ENCODE measurements at places on chromosomes 6 and 20. TPM values are rescaled to one million over a fixed set of nuclear protein-coding genes. Genes with fewer than 3 reads are reported as not detected.

- DNase-seq = no peak
These were observed 25.3 kb upstream of the RIPOR2 start for GRCh38 chr6:24960991-24961475.

The NHLRC1 gene
- total RNA-seq = 2.5 TPM

DNA sequence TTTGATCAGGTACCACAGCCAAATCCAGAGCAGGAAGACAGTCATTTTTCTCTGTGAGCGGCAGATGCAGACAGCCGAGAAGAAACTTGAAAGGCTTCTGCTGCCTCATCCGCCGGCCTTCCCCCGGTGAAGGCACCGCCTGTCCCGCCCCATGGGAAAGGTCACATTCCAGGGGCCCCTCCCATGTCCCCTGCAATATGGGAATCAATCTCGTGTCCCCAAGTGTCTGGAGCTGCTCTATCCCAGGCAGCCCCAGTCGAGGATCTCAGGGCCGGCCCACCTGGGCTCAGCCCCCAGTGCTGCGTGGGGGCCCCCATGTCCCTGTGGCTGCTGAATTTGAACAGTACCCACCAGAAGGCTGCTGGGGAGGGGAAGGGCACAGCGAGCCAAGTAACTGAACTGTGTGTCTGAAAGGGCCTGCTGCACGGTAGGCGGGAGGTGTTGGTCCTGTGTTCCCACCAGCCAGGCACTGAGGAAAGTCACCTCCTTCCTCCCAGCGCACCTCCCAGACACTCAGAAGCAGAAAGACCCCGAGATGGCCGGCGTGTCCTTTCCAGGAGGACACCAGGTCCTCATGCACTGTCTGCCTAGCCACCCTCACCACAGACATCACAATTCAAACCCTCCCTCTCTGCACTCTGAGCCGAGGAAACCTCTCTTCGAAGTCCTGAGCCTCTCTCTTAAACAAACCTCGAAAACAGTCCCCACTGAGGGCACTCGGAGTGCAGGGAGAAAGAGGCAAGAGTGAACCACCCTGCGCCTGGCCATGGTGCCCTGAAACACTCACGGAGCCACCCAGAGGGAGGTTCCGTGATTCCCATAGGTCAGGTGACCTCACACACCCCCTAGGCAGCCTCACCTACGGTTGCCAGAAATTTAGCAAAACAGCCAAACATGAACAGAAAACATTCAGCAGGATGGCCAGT lies 99.3 kb downstream of the PSMB1 start:
- no peak for DNase-seq

GRCh38 chr6:167005350-167006159 lies 6.4 kb downstream of the CEP43 start:
- DNase-seq = peak; percentile 25

DNA sequence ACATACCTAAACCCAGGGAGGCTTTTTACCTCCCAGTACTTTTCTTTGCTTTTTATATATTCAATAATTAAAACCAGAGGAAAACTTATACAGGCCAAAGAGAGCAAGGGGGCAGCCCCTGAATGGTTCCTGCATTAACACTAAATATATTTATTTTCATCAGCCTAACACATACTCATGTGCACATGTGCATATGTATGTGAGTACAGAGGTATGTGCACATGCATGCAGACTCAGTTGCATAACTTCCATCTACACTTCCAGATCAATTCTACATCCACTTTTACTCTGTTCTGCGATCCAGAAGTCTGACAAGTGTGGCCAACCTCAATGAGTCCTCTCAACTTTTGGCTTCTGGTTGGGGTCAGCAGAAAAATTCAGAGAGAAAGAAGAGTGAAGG lies 794.2 kb downstream of the DHX35 start:
- no peak for DNase-seq

- peak; percentile 67 for DNase-seq
These were observed 36.0 kb upstream of the SMIM29 start for GRCh38 chr6:34284563-34285447.

DNA sequence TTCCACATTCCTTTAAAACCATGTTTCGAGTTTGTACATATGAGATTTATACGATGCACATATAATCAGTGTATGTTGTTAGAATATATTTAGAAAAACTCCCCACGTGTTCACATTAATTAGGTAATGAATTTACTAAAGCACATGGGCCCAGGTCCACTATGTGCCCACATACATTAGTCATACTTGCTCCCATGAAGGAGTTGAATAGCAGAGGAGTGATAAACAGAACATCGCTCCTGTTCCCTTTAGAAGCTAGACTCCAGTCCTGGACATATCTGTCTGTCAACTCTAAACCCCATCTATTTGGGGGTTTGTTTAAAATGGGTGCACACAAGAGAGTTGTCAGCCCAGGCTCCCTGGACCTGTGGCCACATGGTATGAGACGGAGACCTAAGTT lies 108.1 kb upstream of the TIAM2 start:
- no peak for DNase-seq

- DNase-seq = no peak
These were observed 168.2 kb downstream of the SAMD5 start for GRCh38 chr6:147676495-147677199.

DNA sequence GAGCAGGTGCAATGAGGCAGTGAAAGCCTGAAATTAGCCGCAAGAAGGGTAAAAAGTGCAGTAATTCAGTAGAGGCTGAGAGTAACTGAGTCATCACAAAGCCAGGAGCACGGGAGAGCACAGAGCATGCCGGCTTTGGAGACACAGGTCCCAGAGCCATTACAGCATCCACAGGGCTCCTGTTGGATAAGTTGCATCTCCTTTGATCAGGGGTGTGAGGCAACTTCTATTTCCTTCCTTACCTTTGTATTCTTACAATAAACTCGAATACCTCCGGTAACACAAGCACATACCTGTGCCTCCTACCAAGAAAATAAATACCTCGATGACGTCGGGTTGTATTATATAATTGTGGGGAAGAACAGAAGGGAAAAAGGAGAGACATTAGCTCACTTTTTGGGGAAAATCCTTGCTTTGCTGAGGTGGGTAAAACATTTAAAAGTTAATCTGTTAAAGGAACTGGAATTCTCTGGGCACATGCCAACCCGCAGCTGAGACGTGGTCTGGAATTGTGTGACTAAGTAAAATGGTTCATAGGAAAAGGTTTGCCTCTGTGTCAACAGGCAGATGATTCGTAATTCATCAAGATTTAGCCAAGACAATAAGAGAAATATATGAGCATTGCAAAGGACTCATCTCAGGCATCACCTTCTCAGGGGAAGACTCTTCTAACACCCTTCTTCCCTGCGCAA lies 360.7 kb upstream of the ZFP64 start:
- no peak for DNase-seq

The TREM2 gene
- 0.75 TPM for total RNA-seq

DNA sequence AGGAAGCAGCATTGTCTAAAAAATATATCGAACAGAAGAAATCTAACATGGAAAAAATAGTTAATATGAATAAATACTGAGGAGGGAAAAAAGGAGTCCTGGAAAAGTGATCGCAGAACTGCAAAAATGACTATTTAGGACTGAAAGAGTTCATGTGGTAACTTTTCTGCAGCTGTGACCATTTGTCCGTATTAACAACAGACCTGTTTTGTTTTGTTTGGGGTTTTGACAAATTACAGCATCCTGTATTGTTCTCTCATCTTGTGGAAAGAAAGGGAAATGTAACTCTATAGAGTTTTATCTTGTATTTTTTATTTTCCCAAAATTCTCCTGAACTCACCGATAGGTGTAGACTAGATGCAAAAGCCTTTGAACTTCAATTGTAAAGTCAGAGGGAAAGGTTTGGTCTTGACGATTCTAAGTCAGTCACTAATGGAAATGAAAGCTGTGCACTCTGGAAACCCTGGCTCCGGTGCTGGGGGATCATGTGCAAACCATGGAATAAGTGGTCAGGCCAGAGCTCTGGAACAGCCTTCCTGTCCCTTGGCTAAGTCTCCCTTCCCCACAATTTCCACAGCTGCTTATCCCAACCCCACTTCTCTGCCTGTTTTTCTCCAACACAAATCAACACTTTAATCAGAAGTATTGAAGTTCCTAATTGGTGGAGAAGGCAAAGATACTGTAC lies 51.2 kb upstream of the MARCKS start:
- DNase-seq = peak; percentile 92

- peak; percentile 56 for DNase-seq
These were observed 353.1 kb downstream of the LAMA2 start for GRCh38 chr6:129236001-129236517.

The MAFB gene
- total RNA-seq = 6.3 TPM

The ACTL10 gene
- 0.49 TPM for total RNA-seq

The PPP2R5D gene
- total RNA-seq = 34.7 TPM

The PGC gene
- not detected for total RNA-seq

DNA sequence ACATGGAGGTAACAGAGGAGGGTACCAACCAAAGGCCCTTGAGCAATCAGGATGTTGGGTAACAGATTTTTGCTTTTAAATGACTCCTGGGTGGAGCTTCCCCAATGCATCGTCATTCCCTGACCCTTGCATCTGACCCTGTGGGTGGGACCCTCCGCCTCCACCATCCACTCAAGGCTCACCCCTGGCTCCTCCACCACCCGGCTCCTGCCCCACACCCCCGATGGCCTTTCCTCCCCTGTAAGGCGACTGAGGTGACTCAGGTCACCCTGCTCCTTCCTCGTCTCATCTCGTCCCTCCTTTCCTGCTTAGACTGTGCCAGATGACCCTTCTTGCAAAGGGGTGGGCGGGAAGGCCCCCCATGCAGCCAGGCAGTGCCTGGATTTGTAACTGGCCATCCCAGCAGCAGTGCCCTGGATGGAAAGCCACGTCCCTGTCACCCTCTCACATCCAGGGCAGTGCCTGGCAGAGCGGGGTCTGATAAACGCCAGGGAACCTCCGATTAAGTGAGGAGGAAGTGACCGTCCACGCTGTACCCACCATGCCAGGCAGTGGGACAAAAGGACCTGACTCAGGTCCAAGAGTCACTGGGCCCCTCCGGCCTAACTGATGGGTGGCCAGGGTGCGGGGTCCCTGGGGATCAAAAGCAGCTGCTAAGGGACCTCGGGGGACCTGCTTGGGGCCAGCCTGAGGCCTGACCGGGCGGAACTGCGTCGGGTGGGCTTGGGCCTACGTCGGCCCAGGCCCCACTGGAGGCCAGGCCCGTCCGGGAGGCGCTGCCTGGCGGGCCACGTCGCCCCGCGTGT lies 624 bp upstream of the NPEPL1 start:
- DNase-seq = peak; percentile 48

DNA sequence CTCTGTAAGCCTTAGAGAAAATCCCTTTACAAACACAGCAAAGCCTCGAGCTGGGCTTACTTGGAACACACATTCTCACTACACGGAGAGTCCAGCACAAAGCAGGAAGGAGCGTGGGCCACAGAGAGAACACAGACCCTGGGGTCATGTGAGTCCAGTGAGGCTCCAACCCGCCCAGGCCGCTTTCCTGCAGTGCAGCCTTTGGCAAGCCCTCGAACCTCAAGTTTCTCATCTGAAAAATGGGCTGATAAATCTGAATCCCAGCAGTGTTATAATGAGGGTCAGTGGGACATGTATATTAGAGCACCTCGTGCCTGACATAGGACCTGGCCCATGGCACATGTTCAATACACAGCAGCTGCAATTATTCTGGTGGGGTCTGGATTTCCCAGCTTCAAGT lies 305.5 kb upstream of the SULF2 start:
- no peak for DNase-seq

GRCh38 chr6:127022302-127022701 lies 96.2 kb upstream of the RSPO3 start:
- DNase-seq = peak; percentile 61

DNA sequence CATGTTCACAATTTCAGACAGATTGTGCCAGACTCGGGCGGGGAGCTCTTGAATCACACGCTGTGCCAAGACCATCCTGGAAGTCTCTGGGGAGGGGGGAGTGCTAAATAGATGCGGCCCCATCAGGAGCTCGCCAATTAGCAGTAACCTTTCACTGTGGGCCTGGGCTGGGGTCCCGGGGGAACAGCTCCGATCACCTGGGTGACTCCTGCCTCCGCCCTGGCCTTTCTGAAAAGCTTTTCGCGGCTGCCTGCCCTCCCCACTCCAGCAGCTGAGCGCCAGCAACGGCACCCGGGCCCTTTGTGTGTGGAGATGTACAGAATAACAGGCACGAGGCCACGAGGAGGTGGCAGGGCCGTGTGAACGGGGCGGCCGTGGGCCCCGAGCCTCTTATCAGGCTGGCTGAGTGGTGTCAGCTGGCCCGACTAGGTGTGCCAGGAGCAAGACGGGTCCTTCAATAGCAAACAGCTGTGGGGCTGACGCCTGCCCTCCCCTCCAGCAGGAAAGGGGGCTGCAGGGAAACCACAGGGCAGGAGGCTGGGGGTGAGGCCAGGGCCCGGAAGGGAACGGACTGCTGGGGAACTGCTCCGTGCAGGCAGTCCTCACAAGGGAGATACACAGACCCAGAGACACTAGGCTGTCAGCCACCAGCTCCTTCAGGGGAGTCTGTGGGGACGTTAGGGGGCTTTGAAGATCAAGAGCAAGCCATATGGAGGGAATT lies 56.8 kb downstream of the NOL4L start:
- DNase-seq = peak; percentile 38

The VWA7 gene
- 1.2 TPM for total RNA-seq

- DNase-seq = peak; percentile 4
These were observed 38.2 kb downstream of the ELMO2 start for GRCh38 chr20:46367967-46368901.

DNA sequence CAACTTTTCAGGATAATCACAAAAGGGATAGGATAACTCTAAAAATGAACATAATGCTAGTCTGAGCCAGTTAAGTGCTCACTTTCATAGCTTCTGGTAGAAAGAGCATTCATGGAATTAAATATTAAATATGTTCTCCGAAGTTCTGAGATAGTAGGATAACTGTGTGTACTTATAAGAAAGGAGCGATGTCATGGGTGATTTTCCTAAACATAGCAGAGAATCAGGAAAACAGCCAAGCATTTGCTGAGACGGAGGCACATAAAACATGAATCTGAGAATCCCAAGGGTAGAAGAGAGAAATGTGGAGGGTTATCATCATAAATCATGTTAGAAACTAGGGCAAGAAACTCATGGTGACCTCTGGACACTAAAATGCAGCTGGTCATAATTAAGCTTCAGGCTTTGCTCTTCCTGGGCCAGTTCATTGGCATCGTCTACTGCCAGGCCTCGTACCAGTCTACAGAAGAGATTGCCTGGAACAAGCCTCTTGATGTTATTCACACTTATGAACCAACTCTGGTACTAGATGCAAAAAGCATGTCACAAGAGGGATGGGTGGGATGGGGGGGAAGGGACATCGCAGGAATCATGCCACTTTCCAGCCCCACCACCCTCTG lies 436.6 kb downstream of the PRKN start:
- DNase-seq = peak; percentile 97

DNA sequence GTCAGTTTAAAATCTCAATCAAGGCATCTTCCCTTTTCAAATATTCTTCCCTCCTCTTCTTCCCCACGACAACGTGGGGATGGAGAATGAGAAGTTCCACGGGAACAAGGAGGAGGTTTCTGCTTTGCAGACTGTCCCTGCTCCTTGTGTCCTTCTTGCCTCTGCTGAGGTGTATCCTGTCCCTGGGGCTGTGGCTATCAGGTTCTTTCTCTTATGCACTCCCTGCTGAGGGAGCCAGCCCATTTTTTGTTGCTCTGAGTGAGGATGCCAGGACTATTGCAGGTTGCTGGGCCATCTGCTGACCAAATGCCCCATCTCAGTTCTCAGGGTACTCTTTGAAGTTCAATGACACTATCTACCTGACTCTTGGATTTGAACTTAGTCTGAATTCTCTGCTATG lies 533.6 kb downstream of the RNF144B start:
- DNase-seq = no peak

- DNase-seq = no peak
These were observed 151.7 kb downstream of the TMEM200A start for GRCh38 chr6:130517444-130517931.

GRCh38 chr6:56944661-56945060 lies 10.2 kb upstream of the BEND6 start:
- no peak for DNase-seq
